ENCODE measurements at places on chromosomes 1 and 21.

DNA sequence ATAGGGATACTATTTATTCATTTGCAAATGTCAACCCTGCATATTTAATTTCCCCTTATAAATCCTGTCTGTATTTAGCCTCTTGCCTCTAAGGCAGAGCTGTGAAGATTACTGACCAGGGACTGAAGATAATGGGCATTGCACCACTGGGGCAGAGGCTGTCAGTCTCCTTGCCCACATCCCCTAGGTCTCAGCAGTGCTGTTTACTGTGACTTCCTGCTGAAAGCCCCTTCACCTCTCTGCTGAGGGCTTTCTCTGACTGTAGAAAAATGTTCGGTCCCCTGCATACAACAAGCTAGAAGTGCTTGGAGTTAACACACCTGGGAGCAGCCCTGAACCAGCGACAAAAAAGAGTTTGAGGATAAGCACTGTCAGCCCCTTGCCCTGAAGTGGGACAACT is 28.8 kb downstream of the SLC5A9 start:
- DNase-seq, result no peak

- DNase-seq, result no peak
These were observed 40.9 kb upstream of the IKBKE start for GRCh38 chr1:206429421-206429820.

DNA sequence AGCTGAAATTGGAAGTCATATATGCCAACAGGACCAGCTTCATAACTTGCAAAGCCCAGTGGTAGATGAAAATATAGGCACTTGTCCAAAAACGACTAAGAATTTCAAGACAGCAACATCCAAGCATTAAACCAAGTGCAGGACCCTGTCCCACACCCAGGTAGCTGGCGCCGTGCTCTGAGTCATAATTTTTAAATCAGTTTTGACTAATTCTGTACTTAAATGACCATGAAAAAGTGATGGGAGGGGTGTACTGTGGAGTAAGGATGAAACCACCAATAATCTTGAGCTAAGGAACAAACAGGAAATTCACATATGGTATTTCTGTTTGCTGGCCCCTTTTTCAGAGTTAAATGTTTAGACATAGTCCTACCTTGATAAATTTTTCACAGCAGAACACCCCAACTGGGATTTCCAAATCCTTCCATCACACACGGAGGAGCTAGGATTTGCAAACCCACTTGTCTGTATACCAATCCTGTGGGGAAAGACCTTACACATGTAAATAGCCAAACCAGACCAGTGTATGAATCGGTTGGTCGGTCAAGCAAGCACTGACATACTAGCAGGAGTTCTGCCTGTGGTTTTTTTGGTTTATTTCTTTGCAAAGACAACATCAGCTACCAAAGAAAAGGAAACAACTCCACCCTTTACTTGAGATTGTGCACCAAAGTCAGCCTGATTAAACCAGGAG is 235.7 kb upstream of the RAB4A start:
- no peak for DNase-seq

GRCh38 chr1:93143136-93143535 is 37.1 kb downstream of the TMED5 start:
- DNase-seq, result no peak

DNA sequence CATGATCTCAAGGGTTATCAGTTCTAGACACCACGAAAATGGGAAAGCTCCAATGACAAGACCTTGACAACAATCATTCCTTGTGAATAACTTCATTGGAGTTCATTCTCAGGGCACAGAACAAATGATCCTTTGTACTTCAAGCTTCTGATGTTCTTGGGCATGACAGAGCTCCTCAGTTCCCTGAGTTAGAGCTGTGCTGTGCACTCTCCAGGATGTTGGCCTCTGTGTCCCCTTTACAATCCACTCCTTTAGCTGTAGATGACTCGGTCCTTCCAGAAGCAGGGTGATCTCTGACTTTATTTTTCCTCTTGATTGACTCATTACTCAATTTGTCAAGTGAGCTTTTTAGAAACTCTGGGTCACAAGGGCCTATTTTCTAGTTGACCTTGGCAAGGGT is 3.9 kb upstream of the FAM78B start:
- DNase-seq, result no peak

- DNase-seq, result no peak
These were observed 61.0 kb downstream of the TMCO4 start for GRCh38 chr1:19738669-19739068.

GRCh38 chr21:42317341-42317741 is 2.1 kb upstream of the TFF3 start:
- DNase-seq, result no peak

DNA sequence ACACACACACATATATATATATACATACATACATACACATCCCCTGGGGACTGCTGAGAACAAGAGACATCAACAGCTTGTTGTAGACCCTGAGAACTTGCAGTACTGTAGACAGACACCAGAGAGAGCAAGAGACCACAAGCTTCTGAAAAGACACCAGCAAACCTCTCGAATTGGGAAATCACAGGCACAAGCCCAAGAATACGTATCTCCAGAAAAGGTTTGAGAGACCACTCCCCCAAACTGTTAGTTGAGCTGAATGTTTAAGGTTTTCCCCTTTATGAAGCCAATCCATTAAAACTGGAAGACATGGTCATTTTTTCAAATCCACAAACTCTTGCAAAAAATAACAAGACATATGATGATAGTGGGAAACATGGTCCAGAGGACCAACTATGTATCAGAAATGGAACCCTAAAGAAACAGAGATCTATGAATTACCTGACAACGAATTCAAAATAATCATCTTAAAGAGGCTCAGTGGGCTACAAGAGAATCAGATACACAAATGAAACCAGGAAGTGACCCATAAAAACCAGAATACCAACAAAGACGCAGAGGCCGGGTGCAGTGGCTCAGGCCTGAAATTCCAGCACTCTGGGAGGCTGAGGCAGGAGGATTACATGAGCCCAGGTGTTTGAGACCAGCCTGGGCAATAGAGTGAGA is 45.1 kb downstream of the SLC2A1 start:
- DNase-seq, result no peak

GRCh38 chr1:244846653-244847052 is 11.2 kb downstream of the COX20 start:
- no peak for DNase-seq

- DNase-seq, result no peak
These were observed 510 bp upstream of the GNG5 start for GRCh38 chr1:84506729-84507453.

- DNase-seq, result no peak
These were observed 5.7 kb downstream of the MT1HL1 start for GRCh38 chr1:236998546-236998945.

GRCh38 chr1:162300057-162300917 is 76.4 kb downstream of the SPATA46 start:
- DNase-seq, result no peak

GRCh38 chr1:14090062-14090461 is 390.1 kb downstream of the PRDM2 start:
- DNase-seq, result no peak

GRCh38 chr1:69662321-69662720 is 94.6 kb downstream of the LRRC7 start:
- no peak for DNase-seq

DNA sequence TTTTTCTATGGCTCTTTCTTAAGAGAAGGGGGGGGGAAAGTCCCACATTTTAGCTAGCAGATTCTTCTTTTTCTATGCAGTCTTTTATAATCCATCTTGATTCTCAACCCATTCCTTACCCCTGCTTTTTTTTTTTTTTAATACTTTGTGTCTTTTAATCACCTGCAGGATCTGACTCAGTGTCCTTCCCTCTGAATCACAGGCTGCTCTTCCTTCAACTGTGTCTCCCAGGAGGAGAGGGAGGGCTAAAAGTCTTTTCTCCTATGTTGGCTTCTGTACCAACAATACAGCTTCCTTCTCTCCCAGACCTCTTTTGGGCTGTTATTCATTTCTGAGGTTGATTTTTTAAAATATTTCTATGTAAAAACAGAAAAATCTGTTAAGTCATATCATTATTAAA is 686.2 kb downstream of the ADGRL2 start:
- no peak for DNase-seq

DNA sequence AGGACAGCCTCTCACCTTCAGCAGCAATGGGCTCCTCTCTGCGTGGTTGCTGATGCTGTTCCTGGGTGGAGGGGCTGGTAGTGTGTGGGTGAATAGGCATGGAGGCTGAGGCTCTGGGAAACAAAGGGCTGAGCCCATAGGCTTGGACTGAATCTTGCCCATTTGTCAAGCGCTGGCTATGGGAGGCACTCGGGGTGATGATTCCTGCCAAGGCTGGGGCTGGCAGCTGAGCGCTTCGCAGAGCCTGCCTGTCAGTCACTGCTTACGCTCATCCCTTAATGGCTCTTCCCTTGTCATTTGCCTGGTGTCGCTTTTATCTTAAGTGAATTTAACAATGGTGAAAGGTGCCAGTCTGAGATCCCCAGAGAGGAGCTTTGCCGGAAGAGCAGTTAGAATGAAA is 353.3 kb downstream of the PBX1 start:
- no peak for DNase-seq

DNA sequence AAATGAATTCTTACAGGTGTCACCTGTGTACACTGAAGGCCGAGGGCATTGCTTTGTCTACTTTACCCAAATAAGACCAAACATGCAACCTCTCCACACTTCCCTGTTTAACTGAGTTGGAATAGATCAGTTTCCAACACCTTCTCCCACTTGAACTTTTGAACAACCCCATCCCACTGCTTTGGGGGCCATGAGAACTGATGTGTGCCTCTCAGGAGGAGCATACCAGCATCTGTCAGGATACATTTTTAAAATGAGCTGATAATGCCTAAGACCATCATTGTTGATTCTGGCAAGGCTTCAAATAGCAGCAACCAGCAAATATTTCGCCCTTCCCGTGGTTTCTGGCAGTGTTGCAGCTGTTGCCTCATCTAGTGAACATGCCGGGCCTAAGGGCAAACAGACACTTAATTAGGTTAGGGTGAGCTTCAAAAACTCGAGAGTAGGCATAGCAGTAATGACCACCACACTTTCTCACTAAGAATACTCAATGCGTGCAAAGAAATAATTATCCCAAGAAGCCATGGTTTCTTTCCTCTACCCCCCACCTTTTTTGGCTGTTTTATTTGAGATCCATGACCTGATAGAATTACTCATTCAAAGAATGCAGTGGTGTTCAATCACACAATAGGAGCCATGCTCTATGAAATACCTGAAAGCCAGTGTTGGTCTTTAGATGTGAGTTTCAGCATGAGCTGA is 63.7 kb downstream of the MAP10 start:
- DNase-seq, result no peak

DNA sequence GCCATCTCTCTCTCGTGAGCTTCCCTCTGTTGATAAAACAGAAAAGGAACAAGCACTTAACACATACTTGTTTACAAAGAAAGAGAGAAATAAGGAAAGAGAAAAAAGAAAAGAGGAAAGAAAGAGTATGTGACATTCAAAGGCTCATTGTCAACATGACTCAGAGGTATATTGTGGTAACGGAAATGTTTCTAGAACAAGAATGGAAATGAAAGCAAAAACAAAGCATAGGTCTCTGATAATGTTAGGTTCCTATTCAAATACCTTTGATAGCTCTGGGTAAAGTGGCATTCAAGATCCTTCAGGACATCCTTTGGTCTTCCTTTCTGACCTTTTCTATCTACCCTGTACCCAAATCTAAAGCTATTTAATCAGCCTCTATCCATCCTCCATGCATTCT is 67.4 kb upstream of the DMRTA2 start:
- DNase-seq, result no peak

All from activated T-cell treated with anti-CD3 and anti-CD28 coated beads for 48 hours (primary cell).